ENCODE measurements at places on chromosomes 11 and 22. TPM values are rescaled to one million over a fixed set of nuclear protein-coding genes. Genes with fewer than 3 reads are reported as not detected.

The TBX10 gene
- total RNA-seq = not detected

The APOL6 gene
- total RNA-seq = 3.9 TPM

The HIC2 gene
- total RNA-seq = 3.7 TPM

The GRM5 gene
- 0.13 TPM for total RNA-seq

The OR51B4 gene
- not detected for total RNA-seq

The GLYAT gene
- not detected for total RNA-seq

The GNAZ gene
- 3.6 TPM for total RNA-seq

The KCNJ1 gene
- total RNA-seq = under 0.01 TPM

The SYT12 gene
- not detected for total RNA-seq

The SCGB1D2 gene
- total RNA-seq = not detected

The YPEL1 gene
- total RNA-seq = 2.6 TPM

The OMP gene
- total RNA-seq = not detected

The MRPL40 gene
- 39.3 TPM for total RNA-seq

The OR8A1 gene
- total RNA-seq = not detected
